Cortex of kidney (tissue), 1 donor: ENCODE measurements at places on chromosomes 4 and X.

- DNase-seq = no peak
These were observed 238.9 kb downstream of the SLC7A11 start for GRCh38 chr4:138003248-138003647.

DNA sequence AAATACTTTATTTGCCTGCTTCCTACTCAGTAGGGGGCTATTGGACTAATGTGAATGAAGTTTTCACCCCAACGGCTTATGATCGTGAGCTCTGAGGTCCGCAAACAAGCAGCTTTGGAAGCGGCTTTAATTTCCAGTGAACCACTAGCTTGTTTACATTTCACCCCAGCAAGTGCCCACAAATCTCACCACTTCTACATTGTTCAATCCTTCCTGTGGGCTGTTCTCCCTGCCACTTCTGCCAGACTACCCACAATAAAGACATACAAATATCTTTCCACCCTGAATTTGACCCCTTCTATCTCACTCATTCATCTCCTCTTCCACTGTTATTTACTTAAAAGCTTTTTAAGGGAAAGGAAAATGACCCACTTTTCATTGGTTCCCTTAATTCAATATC is 98.0 kb downstream of the CDS1 start:
- DNase-seq = no peak

- DNase-seq = no peak
These were observed 58.7 kb upstream of the KDR start for GRCh38 chr4:55183926-55184599.

GRCh38 chr4:100605144-100605543 is 87.3 kb upstream of the EMCN start:
- DNase-seq = no peak

GRCh38 chr4:160142579-160142978 is 1039.7 kb downstream of the RAPGEF2 start:
- no peak for DNase-seq

- no peak for DNase-seq
These were observed 18.0 kb downstream of the NAF1 start for GRCh38 chr4:163148466-163149336.

GRCh38 chr4:120874792-120875774 is 47.4 kb downstream of the PRDM5 start:
- DNase-seq = no peak

- DNase-seq = no peak
These were observed 568.0 kb downstream of the IL1RAPL1 start for GRCh38 chrX:29155286-29155685.

- DNase-seq = no peak
These were observed 17.8 kb downstream of the ZDHHC9 start for GRCh38 chrX:129825746-129826505.

DNA sequence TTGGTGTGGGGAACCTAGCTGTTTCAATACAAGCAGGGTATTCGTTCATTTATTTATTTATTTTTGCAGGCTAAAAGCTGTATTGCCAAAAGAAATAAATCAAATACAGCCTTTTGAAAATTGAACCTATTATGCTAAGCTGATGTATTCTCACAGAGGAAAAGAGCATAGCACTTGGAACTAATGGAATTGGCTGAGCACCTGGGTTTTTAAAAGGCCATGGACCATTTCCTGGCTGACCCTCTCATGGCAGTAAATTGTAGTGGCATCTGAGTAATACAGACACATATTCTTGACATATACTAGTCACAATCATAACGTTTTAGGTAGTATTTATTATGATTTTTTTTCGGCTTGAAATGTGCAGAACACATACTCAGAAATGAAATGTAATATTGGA is 71.8 kb upstream of the ALG13 start:
- DNase-seq = no peak

GRCh38 chrX:153871451-153871850 is 14.5 kb downstream of the L1CAM start:
- DNase-seq = no peak

- no peak for DNase-seq
These were observed 201.8 kb upstream of the VCX start for GRCh38 chrX:7641141-7641540.

DNA sequence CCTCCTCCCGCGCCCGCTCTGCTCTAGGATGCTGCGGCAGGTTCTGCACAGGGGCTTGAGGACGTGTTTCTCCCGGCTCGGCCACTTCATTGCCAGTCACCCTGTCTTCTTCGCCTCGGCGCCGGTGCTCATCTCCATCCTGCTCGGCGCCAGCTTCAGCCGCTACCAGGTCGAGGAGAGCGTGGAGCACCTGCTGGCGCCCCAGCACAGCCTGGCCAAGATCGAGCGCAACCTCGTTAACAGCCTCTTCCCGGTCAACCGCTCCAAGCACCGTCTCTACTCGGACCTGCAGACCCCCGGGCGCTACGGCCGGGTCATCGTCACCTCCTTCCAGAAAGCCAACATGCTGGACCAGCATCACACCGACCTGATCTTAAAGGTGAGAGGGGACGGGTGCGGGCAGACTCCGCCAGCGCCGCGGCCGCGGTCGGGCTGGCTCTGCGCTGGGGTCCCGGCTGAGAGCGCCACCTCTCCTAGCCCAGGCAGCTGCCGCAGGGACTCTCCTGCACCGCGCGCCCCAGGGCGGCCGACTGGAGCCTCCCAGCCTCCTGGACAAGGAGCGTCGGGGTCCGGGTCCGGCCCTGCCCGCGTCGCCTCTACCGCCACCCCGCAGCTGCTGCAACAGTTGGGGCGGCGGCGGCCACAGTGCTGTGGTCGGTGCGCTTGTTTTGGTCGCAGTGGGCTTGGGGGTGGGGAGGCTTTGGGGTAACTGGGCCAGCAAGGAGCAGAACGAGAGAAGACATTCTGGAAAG is at the start of gene PTCHD1:
Gene PTCHD1, plus strand, starts transcription at position 2 of the 752 bp plus-strand sequence. Its CDS starts 27 bp downstream, at position 29.
- no peak for DNase-seq

- no peak for DNase-seq
These were observed 162.3 kb upstream of the MAMLD1 start for GRCh38 chrX:150200820-150201287.

GRCh38 chrX:50183891-50184290 is 16.9 kb downstream of the AKAP4 start:
- DNase-seq = no peak

DNA sequence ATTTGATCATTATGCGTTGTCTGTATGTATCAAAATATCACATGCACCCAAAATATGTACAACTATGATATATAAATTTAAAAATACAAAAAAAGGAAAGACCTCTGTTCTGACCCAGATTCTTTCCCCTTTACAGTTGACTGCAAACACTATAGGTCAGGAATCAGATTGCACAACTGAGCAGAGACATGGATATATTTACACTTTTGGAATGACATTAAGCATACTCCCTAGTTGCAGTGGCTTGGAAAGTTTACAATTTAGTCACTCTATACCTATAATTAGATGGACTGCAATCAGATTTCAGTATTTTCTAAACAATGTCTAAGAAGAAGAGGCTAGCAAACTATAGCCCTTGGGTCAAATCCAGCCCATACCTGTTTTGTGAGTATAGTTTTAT is 98.5 kb upstream of the INPP4B start:
- no peak for DNase-seq

DNA sequence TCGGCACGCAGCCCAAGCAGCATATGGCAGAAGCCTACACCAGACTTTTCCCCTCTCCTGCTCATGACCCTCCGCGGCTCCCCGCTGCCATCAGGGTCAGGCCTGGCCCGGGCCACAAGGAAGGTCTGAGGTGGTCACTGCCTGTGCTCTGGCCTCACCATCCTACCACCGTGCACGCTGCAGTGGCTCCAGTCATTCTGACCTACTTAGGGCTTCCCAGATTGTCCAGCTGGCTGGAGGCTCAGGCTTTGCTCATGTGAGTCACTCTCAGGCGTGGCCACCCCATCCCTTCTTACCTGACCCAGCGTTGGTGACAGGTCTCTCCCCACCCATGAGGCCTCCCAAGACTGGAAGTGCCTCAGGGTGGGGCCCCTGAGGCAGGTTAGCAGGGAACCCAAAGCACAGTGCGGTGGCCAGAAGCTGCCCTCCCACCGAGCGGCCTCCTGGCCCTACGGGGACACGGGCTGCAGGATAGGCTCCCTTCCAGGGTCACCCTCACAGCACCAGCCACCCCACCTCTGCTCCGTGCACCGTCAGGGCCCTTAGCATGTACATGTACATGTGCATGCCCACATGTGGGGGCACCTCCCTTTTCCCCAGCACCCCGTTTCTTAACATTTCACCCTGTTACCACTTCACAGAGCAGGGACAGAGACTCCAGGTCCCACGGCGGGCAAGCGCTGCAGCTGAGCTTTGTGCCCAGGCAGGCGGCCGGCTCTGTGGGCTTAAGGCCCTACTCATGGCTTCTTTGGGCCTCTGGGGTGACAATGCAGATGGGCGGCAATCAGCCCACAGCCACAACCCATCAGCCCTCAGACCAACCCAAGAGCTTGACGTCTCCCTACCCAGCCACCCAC is 2.2 kb downstream of the TREX2 start:
- no peak for DNase-seq

- DNase-seq = no peak
These were observed 46.4 kb downstream of the NAT8L start for GRCh38 chr4:2105559-2105958.

- no peak for DNase-seq
These were observed 1.3 kb downstream of the NEUROG2 start for GRCh38 chr4:112514647-112515197.

DNA sequence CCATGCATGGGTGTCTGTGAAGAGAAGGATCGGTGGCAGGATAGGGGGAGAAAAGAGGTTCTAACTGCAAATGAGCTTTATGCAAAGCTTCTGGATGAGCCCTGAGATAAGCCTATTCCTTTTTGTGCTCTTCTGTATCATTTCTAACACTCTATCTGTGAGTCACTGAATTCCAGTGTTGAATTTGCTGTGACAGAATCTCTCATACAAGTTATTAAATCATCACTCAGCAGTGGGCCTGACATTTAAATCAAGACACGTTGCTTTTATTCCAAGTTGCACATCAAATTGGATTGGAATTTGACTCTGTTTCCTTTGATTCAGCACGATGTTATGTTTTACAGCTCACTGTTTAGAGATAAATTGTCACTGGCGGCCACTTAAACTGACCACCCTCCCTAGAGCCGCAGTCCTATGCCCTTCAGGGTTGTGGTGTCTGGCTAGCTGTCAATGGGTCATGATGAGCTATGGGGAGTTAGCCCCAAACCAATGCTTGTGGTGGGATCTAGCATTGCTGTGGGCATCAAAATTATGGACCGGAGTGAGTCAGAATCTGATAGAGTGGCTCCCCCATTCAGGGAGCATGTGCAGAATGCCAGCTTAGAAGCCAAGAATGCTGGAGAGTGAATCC is 42.7 kb downstream of the LHFPL1 start:
- DNase-seq = no peak

DNA sequence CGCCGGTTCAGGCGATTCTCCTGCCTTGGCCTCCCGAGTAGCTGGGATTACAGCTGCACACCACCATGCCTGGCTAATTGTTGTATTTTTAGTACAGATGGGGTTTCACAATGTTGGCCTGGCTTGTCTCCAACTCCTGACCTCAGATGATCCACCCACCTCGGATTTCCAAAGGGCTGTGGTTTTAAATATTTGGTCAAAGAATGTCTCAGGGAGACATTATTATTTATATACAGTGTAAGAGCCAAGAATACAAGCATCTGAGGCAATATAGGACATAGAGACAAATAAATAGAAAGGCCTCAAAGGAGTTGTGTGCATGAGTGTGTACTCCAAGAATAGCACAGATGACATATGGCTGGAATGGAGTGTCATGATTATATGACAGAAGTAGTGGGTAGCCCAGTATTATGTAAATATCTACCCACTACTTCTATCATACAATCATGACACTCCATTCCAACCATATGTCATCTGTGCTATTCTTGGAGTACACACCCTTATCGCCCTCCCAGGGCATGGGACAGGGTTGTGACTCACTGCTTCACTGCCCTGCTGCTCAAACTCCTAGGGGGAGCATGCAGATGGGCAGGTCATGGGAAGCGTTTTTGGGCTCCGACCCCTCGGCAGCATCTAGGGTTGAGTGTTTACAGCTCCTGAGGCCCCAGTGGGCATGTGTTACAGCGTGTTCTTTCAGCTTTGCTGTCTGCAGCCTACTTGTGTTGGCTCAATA is 1649.8 kb upstream of the PCDH10 start:
- no peak for DNase-seq

DNA sequence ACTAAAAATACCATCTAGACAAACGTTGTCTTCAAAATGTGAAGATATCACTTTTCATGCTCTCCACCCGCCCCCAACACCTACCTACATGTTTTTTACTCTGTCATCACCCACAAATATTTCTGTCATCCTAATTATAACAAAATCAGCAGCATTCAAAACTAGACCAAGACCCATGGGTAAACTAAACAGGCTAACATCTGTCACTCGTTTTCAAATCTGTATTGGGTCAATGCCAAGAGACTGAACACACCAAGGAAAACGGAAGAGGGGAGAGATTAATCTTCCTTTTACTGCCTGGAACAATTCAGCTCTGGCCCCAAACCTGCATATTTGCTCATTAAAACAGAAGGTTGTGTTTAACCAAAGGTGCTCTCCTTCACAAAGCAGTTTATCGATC is 17.5 kb downstream of the FAM184B start:
- no peak for DNase-seq

- no peak for DNase-seq
These were observed 260.4 kb downstream of the SMARCA1 start for GRCh38 chrX:129262912-129263311.

DNA sequence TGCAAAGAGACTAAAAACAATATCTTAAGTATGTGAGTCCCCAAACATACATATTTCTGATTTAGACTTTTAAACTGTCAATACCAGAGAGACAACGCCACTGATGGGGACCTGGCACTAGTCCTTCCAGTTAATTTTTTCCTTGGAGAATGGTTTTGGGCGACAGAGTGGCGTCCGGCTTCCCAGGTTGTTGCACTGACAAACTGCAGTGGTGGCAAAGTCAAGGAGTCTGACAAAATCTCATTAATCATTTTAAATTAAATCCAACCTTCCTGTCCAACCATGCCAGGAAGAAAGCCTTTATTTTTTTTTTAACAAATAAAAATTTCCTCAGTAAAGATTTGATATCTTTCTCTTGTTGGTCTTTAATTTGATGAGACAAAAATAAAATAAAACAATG is 52.8 kb downstream of the FBXO8 start:
- no peak for DNase-seq

GRCh38 chrX:152897222-152898131 is at the start of gene ZNF185:
ZNF185 (plus strand) TSS chrX:152898067; CDS start chrX:152914490, 16,423 bp downstream.
- peak; percentile 4 for DNase-seq

GRCh38 chr4:89994176-89994873 is 99.7 kb downstream of the MMRN1 start:
- DNase-seq = no peak

DNA sequence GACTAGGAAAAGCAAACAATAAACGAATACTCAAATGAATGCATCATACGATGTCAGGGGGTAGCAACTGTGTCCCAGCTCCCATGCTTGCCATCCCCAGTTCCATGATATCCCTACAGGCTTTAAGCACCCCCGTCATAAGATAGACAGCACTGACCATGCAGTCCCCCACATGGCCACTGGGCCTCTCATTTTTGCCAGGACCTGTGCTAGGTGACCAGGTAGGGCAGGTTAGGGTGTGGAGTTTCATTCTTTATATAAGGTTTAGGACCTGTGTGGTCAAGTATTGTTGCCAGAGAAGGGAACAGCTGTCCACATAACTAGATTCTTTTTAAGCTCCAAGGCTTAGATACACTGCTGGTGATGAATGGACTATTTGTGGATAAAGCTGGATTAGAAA is 9.7 kb downstream of the PPEF2 start:
- DNase-seq = no peak

GRCh38 chr4:37236165-37236564 is 8.4 kb upstream of the NWD2 start:
- DNase-seq = no peak

- DNase-seq = no peak
These were observed 441.0 kb downstream of the RAPGEF2 start for GRCh38 chr4:159543831-159544230.

GRCh38 chr4:144985531-144985930 is 112.5 kb downstream of the ANAPC10 start:
- DNase-seq = no peak
